ENCODE measurements at places on chromosomes 7 and 10. TPM values are rescaled to one million over a fixed set of nuclear protein-coding genes. Genes with fewer than 3 reads are reported as not detected.

DNA sequence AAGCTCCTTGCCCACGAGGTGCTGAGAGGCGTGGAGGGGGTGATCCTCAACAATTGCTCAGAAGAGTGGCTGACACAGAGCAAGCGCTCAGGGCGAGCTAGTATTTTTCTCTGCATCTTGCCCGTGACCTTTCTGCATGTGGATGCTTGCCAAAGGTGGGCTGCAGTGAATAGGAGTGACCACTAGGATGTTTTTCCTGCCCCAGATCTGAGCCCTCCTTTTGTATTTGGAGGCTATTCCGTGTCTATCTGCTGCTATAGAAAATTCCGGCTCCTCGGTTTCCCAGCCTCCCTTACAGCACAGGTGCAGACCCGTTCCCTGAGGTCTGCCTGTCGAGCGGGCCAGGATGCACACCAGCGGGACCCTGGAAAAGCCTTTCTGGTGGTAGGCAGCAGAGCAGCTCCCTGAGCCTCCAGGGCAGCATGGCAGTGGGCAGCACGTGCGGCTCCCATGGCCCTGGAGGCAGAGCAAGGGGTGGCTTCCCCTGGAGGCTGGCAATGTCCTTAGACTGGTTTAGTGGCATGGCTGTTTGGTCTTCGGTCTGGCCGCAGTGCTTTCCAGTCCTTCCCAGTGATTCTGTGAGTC is 145.1 kb upstream of the PCBD1 start:
- H3K4me1 ChIP-seq = no peaks in the 10 kb centered on the region
- no peaks in the 10 kb centered on the region for H3K36me3 ChIP-seq
- H3K27me3 ChIP-seq = no peaks in the 10 kb centered on the region
- no peak for DNase-seq
- no peak overlapping the region for H3K4me3 ChIP-seq
- no peak overlapping the region for H3K27ac ChIP-seq

DNA sequence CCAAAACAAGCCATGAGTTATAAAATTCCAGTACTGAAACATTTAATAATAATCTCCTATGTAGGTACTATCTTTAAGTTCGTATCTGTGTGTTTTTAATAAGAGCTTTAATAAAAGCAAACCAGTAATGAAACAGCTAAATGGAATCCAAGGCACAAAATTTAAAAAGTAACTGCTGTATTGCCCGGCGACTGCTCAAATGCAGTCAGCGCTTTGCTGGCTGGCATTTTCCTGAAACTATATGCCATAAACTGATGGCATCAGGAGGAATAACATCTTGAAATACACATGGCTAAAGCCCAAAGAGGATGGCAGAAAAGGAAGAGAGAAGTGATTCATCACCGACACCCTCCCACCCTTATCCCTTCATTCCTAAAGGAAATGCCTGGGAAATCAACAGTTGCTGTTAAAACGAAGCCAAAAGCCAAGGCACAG is 133.1 kb downstream of the CUBN start:
- peak overlapping the region; percentile 31 for H3K27ac ChIP-seq
- H3K36me3 ChIP-seq = no peaks in the 10 kb centered on the region
- DNase-seq = no peak
- H3K4me3 ChIP-seq = peak overlapping the region; percentile 37
- H3K4me1 ChIP-seq = peaks cover 20% of the 10 kb centered on the region

- peaks cover 3% of the 10 kb centered on the region for H3K36me3 ChIP-seq
- H3K4me3 ChIP-seq = peak overlapping the region; percentile 10
- no peaks in the 10 kb centered on the region for H3K27me3 ChIP-seq
- no peak overlapping the region for H3K27ac ChIP-seq
- DNase-seq = no peak
- peaks cover 50% of the 10 kb centered on the region for H3K4me1 ChIP-seq
Observed at GRCh38 chr7:100175296-100175935, 1.8 kb downstream of the GPC2 start.

- no peak overlapping the region for H3K27ac ChIP-seq
- no peak for DNase-seq
- no peak overlapping the region for H3K4me3 ChIP-seq
- H3K36me3 ChIP-seq = no peaks in the 10 kb centered on the region
- peaks cover 14% of the 10 kb centered on the region for H3K4me1 ChIP-seq
Observed at GRCh38 chr7:117036836-117037235, 83.5 kb downstream of the ST7 start.

DNA sequence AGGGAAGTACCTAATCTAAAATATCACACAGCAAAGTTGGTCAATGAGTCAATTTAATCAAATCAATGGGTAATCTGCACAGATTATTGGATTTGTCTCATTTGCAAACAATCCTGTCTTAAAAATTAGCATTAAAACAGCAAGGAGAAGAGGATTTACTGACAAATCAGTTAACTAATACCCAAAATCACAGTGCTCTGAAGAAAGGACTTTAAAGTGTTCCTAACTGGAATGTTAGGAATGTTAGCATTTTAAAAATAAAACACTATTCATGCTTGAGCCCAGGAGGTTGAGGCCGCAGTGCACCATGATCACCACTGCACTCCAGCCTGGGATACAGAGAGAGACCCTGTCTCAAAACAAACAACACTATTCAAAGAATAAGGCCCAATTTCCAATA is 83.1 kb downstream of the CHCHD3 start:
- H3K36me3 ChIP-seq = peaks cover 1% of the 10 kb centered on the region
- no peaks in the 10 kb centered on the region for H3K27me3 ChIP-seq
- peaks cover 19% of the 10 kb centered on the region for H3K4me1 ChIP-seq
- H3K4me3 ChIP-seq = no peak overlapping the region
- no peak overlapping the region for H3K27ac ChIP-seq
- DNase-seq = no peak

DNA sequence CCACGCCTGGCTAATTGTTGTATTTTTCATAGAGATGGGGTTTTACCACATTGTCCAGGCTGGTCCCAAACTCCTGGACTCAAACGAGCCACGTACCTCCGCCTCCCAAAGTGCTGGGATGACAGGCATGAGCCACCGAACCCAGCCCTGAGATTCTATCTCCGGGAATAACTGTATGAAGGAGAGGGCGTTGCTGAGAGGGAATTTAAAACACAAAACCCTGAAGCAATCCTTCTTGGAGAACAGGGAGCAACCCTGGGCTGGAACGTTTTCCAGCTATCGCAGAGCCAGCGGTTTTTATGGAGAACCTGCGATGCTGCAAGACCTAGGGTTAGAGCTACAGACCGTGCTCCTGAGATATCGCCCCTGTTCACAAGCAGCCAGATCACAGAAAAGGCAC is 144.6 kb downstream of the PRKAG2 start:
- H3K4me1 ChIP-seq = peaks cover 11% of the 10 kb centered on the region
- DNase-seq = no peak
- no peak overlapping the region for H3K27ac ChIP-seq
- H3K4me3 ChIP-seq = no peak overlapping the region

- peaks cover 12% of the 10 kb centered on the region for H3K27me3 ChIP-seq
- H3K4me3 ChIP-seq = no peak overlapping the region
- H3K4me1 ChIP-seq = no peaks in the 10 kb centered on the region
- H3K27ac ChIP-seq = no peak overlapping the region
Observed at GRCh38 chr7:479115-479947, 40.3 kb downstream of the PDGFA start.

DNA sequence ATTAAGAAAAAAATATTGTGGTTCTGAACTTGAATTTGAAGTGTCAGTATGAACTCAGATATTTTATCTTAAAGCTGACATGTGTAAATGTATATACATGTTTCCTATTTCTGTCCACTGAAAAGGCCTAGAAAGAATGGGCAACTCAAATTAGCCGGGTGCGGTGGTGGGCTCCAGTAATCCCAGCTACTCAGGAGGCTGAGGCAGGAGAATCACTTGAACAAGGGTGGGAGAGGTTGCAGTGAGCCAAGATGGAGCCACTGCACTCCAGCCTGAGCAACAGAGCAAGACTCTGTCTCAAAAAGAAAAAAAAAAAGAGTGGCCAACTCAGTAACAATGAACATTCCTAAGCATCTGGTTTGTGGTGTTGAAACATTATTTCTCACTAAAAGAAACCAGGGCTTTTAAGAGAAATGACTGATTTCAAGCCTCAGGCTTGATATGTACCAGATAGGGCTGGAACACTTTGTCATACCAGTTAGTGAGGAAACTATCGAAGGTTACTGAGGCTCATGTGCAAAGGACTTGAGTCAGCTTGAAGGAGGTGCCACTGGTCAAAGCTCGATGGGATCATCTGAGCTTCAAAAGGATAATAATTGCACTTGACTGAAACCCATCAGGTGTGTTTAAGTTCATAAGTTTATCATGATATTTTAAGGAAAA is 40.5 kb downstream of the AOAH start:
- DNase-seq = peak; percentile 36
- peak overlapping the region; percentile 43 for H3K27ac ChIP-seq
- peak overlapping the region; percentile 50 for H3K4me3 ChIP-seq
- H3K36me3 ChIP-seq = peaks cover 4% of the 10 kb centered on the region
- peaks cover 86% of the 10 kb centered on the region for H3K4me1 ChIP-seq
- no peaks in the 10 kb centered on the region for H3K27me3 ChIP-seq

GRCh38 chr7:150406312-150406566 is 27.1 kb downstream of the ZNF775 start:
- H3K27ac ChIP-seq = peak overlapping the region; percentile 90
- H3K27me3 ChIP-seq = no peaks in the 10 kb centered on the region
- peak overlapping the region; percentile 95 for H3K4me3 ChIP-seq
- peaks cover 49% of the 10 kb centered on the region for H3K4me1 ChIP-seq
- no peak for DNase-seq

GRCh38 chr7:108860615-108861014 is 290.9 kb downstream of the DNAJB9 start:
- no peaks in the 10 kb centered on the region for H3K27me3 ChIP-seq
- H3K27ac ChIP-seq = no peak overlapping the region
- no peak overlapping the region for H3K4me3 ChIP-seq
- H3K36me3 ChIP-seq = no peaks in the 10 kb centered on the region
- no peaks in the 10 kb centered on the region for H3K4me1 ChIP-seq

Gene ANKRD61
- total RNA-seq = not detected

Gene EPDR1
- 1.7 TPM for total RNA-seq

Gene OR2A5
- total RNA-seq = not detected

Gene GDF10
- 0.19 TPM for total RNA-seq

Gene PIP
- not detected for total RNA-seq

Gene ARMC3
- total RNA-seq = not detected
